ENCODE measurements at places on chromosomes 6 and 20.
A peak's percentile ranks its signal among the peaks of the same experiment; 100 is the strongest.

GRCh38 chr20:5863040-5863833 lies 87.1 kb downstream of the TRMT6 start:
- DNase-seq, result peak; percentile 90

DNA sequence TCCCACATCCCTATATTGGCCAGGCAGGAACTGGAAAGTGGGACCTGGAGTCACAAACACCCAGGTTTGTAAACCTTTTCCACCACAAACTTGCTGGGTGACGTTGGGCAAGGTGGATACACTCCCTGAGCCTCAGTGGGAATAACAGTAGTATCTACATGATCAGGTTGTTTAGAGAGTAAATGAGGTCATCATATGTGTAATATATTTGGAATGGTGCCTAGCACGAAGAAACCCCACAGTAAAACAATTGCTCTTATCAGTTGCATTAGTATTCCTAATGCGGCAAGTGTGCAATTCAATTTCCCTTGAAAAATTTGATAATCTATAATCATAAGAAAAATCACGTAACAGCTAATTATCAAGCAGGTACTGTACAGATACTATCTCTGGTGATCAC lies 51.9 kb downstream of the HIVEP2 start:
- DNase-seq, result peak; percentile 14

DNA sequence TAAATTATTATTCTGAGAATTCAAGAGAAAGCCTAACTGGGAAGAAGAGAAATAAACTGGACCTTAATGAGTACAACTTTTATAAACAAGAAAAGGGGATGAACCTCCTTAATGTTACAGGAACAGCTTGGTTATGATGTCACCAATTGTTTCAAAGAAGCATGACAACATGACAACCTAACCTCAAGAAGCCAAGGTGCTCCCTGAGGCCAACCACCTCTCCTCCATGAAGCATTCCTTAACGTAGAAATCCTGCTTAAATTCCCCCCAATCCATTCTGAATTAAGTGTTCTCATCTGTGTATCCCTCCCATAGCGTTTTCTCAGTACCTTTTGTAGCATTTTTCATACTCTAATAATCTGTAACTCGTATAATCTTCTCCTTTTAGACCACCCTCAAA lies 1.7 kb downstream of the HBS1L start:
- no peak for DNase-seq

GRCh38 chr6:111524735-111525134 lies 41.7 kb upstream of the REV3L start:
- no peak for DNase-seq

GRCh38 chr6:152338335-152339125 lies 298.6 kb downstream of the SYNE1 start:
- DNase-seq, result peak; percentile 19

All from SW 1271 (cell line).